ENCODE measurements at places on chromosomes 7 and 10. TPM values are rescaled to one million over a fixed set of nuclear protein-coding genes. Genes with fewer than 3 reads are reported as not detected.
A peak's percentile ranks its signal among the peaks of the same experiment; 100 is the strongest.

DNA sequence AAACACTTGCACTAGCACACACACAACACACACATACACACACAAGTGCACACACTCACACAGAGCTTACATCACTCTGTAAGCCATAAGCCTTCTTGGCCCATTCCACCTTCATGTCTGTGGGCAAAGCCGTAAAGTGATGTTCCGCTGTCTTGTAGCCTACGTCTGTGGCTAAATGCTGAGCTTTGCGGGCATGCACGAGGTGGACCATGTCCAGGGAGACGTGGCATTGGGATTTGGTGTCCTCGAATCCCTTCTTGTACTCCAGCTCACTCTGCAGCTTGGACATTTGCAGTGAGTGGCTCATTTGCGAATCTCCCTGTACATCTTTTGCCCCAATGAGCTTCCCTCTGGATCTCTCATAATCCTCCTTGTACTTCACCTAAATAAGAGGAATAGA lies 42.0 kb downstream of the NRAP start:
- H3K27me3 ChIP-seq, result peaks cover 4% of the 10 kb centered on the region
- H3K36me3 ChIP-seq, result no peaks in the 10 kb centered on the region
- no peak overlapping the region for H3K4me3 ChIP-seq
- DNase-seq, result no peak

GRCh38 chr7:44883961-44884620 lies 1.2 kb downstream of the PURB start:
- peak overlapping the region; percentile 88 for H3K27ac ChIP-seq
- H3K4me3 ChIP-seq, result peak overlapping the region; percentile 95
- DNase-seq, result no peak
- H3K4me1 ChIP-seq, result peaks cover 31% of the 10 kb centered on the region
- peaks cover 14% of the 10 kb centered on the region for H3K27me3 ChIP-seq
- H3K36me3 ChIP-seq, result peaks cover 8% of the 10 kb centered on the region

GRCh38 chr7:138864667-138865066 lies 66.7 kb upstream of the ATP6V0A4 start:
- no peak overlapping the region for H3K4me3 ChIP-seq
- H3K27ac ChIP-seq, result no peak overlapping the region
- H3K27me3 ChIP-seq, result peaks cover under 1% of the 10 kb centered on the region
- H3K36me3 ChIP-seq, result peaks cover 23% of the 10 kb centered on the region
- DNase-seq, result no peak

DNA sequence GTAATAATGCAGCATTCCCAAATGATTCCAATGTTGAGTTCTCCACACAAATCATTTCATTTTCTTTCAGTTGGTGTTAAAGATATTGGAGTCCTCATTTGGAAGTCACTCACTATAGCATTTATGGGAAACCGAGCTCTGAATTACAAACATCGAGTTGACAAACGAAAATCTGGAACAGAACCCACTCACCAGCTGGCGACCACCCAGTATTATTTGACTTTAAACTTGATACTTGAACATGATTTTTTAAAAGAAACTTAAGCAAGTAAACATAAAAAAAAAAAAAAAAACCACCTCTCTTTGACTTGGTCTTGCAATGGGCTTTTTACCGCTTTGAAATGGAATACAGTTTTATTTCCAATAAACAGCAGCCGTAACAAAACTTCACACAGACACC lies 576.6 kb upstream of the C7orf33 start:
- no peak overlapping the region for H3K4me3 ChIP-seq
- no peaks in the 10 kb centered on the region for H3K27me3 ChIP-seq
- H3K36me3 ChIP-seq, result no peaks in the 10 kb centered on the region
- H3K27ac ChIP-seq, result no peak overlapping the region
- DNase-seq, result no peak

GRCh38 chr10:110966146-110966545 lies 46.7 kb downstream of the SHOC2 start:
- no peak overlapping the region for H3K27ac ChIP-seq
- H3K27me3 ChIP-seq, result no peaks in the 10 kb centered on the region
- peaks cover 10% of the 10 kb centered on the region for H3K4me1 ChIP-seq
- no peak overlapping the region for H3K4me3 ChIP-seq

DNA sequence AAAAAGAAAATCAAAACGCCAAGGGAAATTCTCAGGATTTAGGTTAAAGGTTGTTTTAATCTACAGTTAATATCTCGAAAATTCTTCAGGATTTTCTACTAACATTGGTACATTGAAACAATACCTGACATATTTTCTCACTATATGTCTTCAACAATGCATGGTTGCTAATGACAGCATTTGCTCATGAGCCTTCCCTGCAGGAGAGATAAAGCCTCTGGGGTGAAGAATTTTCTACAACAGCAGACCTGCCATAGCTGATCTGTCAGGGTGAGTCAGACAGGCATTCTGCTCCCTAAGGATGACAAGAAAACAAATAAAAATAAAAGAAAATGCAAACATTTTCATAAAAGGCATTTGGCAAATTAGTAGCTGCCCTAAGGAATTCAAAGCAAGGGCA lies 11.7 kb upstream of the GPR37 start:
- H3K36me3 ChIP-seq, result no peaks in the 10 kb centered on the region
- H3K27me3 ChIP-seq, result no peaks in the 10 kb centered on the region
- H3K4me3 ChIP-seq, result no peak overlapping the region
- no peaks in the 10 kb centered on the region for H3K4me1 ChIP-seq
- no peak for DNase-seq
- H3K27ac ChIP-seq, result no peak overlapping the region

GRCh38 chr10:73379064-73379748 lies 20.5 kb upstream of the CFAP70 start:
- DNase-seq, result no peak
- H3K27ac ChIP-seq, result no peak overlapping the region
- H3K36me3 ChIP-seq, result peaks cover 32% of the 10 kb centered on the region
- no peak overlapping the region for H3K4me3 ChIP-seq
- no peaks in the 10 kb centered on the region for H3K27me3 ChIP-seq

DNA sequence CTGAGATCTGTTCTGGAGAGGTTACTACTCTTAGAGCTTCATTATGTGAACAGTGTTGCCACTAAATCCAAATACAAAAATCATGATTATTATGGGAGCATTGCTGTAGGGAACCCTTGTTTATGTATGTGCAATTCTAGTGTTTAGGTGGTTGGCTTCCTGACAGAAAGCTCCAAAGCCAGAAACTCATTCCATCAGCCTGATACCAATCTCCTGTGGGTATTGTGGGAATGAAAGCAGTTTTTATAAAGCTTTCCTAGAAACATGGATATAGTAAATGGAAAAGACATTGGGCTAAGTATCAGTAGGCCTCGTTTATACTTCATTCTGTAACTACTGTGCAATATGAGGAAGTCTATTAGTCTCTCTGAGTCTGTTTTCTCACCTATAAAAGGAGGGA lies 6.4 kb downstream of the SDK1 start:
- no peak for DNase-seq
- peaks cover 4% of the 10 kb centered on the region for H3K27me3 ChIP-seq
- H3K4me1 ChIP-seq, result peaks cover 2% of the 10 kb centered on the region
- H3K27ac ChIP-seq, result no peak overlapping the region

GRCh38 chr7:149724661-149725425 lies 48.5 kb downstream of the ZNF467 start:
- no peak overlapping the region for H3K27ac ChIP-seq
- peaks cover 26% of the 10 kb centered on the region for H3K36me3 ChIP-seq
- H3K4me3 ChIP-seq, result no peak overlapping the region
- H3K27me3 ChIP-seq, result peaks cover 11% of the 10 kb centered on the region
- no peak for DNase-seq

- H3K27me3 ChIP-seq, result peaks cover 7% of the 10 kb centered on the region
- no peaks in the 10 kb centered on the region for H3K36me3 ChIP-seq
- H3K27ac ChIP-seq, result no peak overlapping the region
- peak; percentile 91 for DNase-seq
- H3K4me1 ChIP-seq, result peaks cover 2% of the 10 kb centered on the region
These were observed 135.9 kb upstream of the PODXL start for GRCh38 chr7:131692131-131692960.

- no peak overlapping the region for H3K27ac ChIP-seq
- no peaks in the 10 kb centered on the region for H3K4me1 ChIP-seq
- no peaks in the 10 kb centered on the region for H3K36me3 ChIP-seq
These were observed 111.6 kb downstream of the PHTF2 start for GRCh38 chr7:77910124-77910523.

- DNase-seq, result no peak
- H3K36me3 ChIP-seq, result no peaks in the 10 kb centered on the region
- H3K4me3 ChIP-seq, result no peak overlapping the region
These were observed 686.1 kb upstream of the IGFBP3 start for GRCh38 chr7:46607176-46607575.

DNA sequence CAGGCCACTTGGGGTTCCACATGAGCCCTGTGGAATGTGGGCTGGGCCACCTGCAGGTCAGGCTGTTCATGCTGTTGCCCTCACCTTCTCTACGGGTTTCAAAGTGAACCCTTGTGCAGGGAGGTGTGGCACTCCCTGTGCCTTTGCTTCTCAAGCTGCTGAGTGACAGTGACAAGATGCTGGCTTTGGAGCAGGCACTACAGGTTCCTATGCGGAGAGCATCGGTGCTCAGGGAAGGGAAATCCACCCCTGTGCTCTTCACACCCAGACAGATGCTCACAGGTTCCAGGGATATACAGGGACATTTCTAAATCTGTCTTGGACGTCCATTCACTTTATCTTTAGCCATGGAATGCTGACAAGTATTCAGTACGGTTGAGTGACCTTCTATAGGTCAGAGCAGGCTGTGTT lies 1005.0 kb downstream of the LRMDA start:
- no peak for DNase-seq
- H3K36me3 ChIP-seq, result no peaks in the 10 kb centered on the region
- peaks cover 8% of the 10 kb centered on the region for H3K4me1 ChIP-seq
- H3K27ac ChIP-seq, result no peak overlapping the region

DNA sequence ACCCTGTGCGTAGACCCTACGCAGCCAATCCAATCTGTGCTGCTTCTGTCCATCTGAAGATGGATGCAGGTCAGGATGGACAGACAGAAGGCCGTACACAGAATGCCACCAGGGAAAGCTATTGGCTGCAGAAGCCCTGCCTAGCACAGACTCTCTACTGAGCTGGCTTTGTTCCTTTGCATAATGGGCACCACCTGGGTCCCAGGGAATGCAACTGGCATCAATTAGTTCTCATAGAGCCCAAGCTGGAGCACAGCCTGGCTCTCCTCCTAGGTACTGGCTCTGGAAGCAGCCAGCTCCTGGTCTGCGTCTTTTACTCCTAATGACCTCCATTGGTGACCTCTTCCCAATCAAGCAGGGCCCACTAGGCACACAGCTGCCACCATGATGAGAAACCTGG lies 26.8 kb upstream of the CACUL1 start:
- H3K4me3 ChIP-seq, result no peak overlapping the region
- no peak overlapping the region for H3K27ac ChIP-seq
- H3K36me3 ChIP-seq, result no peaks in the 10 kb centered on the region
- peaks cover 13% of the 10 kb centered on the region for H3K27me3 ChIP-seq
- DNase-seq, result no peak
- H3K4me1 ChIP-seq, result no peaks in the 10 kb centered on the region

GRCh38 chr10:104139221-104139620 lies 17.2 kb downstream of the SFR1 start:
- DNase-seq, result no peak
- no peaks in the 10 kb centered on the region for H3K4me1 ChIP-seq
- no peak overlapping the region for H3K4me3 ChIP-seq
- peaks cover 1% of the 10 kb centered on the region for H3K27me3 ChIP-seq
- H3K27ac ChIP-seq, result no peak overlapping the region
- H3K36me3 ChIP-seq, result no peaks in the 10 kb centered on the region

- DNase-seq, result peak; percentile 26
- H3K4me1 ChIP-seq, result peaks cover 12% of the 10 kb centered on the region
- H3K4me3 ChIP-seq, result no peak overlapping the region
- H3K36me3 ChIP-seq, result no peaks in the 10 kb centered on the region
- H3K27ac ChIP-seq, result no peak overlapping the region
These were observed 41.4 kb downstream of the GSDME start for GRCh38 chr7:24715661-24716479.

DNA sequence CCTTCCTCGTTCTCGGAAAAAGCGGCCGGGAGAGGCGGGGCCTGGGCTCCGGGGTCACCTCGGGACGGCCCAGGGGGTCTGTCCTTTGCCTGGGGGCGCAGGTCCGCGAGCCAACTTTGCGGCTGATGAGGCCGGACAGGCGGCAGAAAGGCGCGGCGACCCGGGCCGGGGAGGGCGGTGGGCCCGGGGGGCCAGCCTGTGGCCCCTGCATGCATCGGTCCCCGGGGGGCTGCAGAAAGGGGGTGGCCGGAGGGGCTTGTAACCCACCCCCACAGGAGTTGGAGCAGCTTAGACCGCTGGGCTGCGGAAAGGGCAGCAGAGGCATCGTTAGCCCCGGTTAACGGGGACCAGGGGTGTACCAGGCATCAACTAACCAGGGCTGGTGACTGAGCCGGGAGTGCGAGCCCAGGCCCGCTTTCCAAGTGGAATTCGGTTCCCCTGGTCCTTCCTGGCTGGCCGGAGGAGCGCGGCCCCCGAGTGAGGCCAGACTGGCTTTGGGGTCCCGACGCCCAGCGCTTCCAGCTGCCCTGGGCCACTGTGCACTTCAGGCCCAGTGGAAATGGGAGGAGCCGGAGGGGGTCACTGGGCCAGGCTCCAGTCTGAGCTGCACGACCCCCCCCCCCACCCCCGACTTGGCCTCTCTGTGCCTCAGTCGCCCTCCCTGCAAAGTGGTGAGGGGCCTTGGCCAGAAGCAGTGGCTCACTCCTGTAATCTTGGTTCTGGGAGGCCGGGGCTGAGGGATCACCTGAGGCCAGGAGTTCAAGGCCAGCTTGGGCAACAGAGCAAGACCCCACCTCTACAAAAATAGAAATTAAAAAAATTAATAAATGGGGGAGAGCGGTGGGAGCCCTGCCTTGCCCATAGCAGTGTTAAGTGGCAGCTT lies 919 bp downstream of the SLC29A4 start:
- H3K27ac ChIP-seq, result no peak overlapping the region
- no peak for DNase-seq
- H3K4me1 ChIP-seq, result no peaks in the 10 kb centered on the region
- H3K36me3 ChIP-seq, result no peaks in the 10 kb centered on the region
- H3K4me3 ChIP-seq, result no peak overlapping the region

DNA sequence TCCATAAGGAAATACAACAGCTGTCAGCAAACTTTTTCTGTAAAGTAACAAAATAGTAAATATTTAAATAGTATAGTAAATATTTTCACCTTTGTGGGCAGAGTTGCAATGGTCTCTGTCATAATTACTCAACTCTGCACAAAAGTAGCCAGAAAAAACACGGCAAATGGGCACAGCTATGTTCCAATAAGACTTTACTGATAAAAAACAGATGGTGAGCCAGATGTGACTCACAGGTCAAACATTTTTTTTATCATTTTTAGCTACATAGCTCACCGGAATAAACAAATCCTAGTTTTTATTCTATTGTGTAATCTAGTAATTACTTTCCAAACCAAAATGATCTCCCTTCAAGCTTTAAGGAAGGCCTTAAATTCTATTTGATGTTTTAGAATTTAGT lies 55.3 kb downstream of the NCAPG2 start:
- H3K27ac ChIP-seq, result no peak overlapping the region
- peaks cover 20% of the 10 kb centered on the region for H3K36me3 ChIP-seq
- H3K27me3 ChIP-seq, result no peaks in the 10 kb centered on the region
- no peaks in the 10 kb centered on the region for H3K4me1 ChIP-seq
- H3K4me3 ChIP-seq, result no peak overlapping the region

- H3K27ac ChIP-seq, result no peak overlapping the region
- DNase-seq, result no peak
- no peak overlapping the region for H3K4me3 ChIP-seq
- H3K36me3 ChIP-seq, result no peaks in the 10 kb centered on the region
- peaks cover 2% of the 10 kb centered on the region for H3K27me3 ChIP-seq
- H3K4me1 ChIP-seq, result no peaks in the 10 kb centered on the region
These were observed 147.8 kb upstream of the KLF14 start for GRCh38 chr7:130881799-130882141.

FBXO24 gene
- total RNA-seq, result 1.3 TPM

PTPRZ1 gene
- 2.5 TPM for total RNA-seq

PNLIPRP1 gene
- not detected for total RNA-seq

CRYGN gene
- not detected for total RNA-seq

CUL2 gene
- 43.4 TPM for total RNA-seq

BMPER gene
- total RNA-seq, result 2.5 TPM

ARHGEF5 gene
- 11.9 TPM for total RNA-seq

OR2F1 gene
- not detected for total RNA-seq

LRRD1 gene
- total RNA-seq, result 0.59 TPM

NKX1-2 gene
- 0.77 TPM for total RNA-seq

MRLN gene
- not detected for total RNA-seq

TRIM50 gene
- total RNA-seq, result 0.54 TPM
